Activated naive CD8-positive, alpha-beta T cell treated with anti-CD3 and anti-CD28 coated beads, Interleukin-2, amount 50 U/mL, for 24 hours (primary cell): ENCODE measurements at places on chromosomes 5 and 9.

- no peak overlapping the region for H3K4me3 ChIP-seq
- no peaks in the 10 kb centered on the region for H3K4me1 ChIP-seq
- H3K36me3 ChIP-seq: no peaks in the 10 kb centered on the region
- DNase-seq: no peak
These were observed 1092.0 kb downstream of the MAT2B start for GRCh38 chr5:164597293-164597900.

DNA sequence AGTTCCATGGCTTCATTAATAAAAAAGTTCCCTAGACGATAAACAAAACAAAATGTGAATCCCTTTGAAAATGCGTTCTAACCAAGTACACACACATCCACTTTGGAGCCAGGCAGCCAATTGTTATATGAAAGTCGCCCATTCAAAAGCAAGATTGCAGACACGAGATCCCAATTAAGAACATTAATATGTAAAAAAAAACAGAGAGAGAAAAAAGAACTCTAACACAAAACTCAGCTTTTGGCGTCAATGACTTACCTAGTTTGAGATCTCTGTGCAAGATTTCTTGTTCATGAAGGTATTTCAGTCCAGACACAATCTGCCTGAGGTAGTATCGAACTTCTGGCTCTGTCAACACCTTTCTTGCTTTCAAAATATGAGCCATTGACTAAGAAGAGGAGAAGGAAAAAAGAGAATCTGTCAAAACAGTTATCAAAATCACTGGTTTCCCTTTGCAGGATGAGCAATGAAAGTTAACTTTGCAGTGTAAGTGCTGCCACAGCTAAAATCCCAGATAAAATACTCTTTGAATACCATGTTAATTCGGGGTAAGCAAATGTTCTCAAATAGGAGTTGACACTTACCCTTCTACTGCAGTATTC is 1.6 kb downstream of the PLK2 start:
- peaks cover 17% of the 10 kb centered on the region for H3K27me3 ChIP-seq
- no peak for DNase-seq
- no peaks in the 10 kb centered on the region for H3K36me3 ChIP-seq
- peaks cover 14% of the 10 kb centered on the region for H3K4me1 ChIP-seq

GRCh38 chr5:146068206-146068605 is 37.2 kb downstream of the PLAC8L1 start:
- DNase-seq: no peak
- no peaks in the 10 kb centered on the region for H3K36me3 ChIP-seq
- no peaks in the 10 kb centered on the region for H3K4me1 ChIP-seq
- H3K27ac ChIP-seq: no peak overlapping the region

DNA sequence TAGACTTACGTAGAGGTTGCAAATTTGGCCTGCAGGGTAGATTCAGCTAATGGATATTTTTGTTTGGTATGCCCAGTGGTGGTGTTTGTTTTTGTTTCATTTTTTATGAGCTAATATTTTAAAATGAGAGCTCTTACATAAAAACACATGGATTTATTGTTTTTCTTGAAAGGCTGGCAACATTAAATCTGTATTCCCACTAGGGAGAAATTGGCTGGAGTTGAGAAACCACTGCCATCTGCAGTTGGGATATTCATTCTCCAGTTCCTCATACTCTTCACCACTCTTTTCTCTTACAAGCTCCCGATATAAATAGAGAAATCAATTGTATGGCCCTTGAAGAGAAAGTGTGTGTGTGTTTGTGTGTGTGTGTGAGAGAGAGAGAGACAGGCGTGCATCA is 143.3 kb downstream of the ALDH1A1 start:
- H3K27me3 ChIP-seq: no peaks in the 10 kb centered on the region
- H3K4me3 ChIP-seq: no peak overlapping the region
- no peak for DNase-seq
- H3K36me3 ChIP-seq: no peaks in the 10 kb centered on the region
- H3K4me1 ChIP-seq: no peaks in the 10 kb centered on the region

DNA sequence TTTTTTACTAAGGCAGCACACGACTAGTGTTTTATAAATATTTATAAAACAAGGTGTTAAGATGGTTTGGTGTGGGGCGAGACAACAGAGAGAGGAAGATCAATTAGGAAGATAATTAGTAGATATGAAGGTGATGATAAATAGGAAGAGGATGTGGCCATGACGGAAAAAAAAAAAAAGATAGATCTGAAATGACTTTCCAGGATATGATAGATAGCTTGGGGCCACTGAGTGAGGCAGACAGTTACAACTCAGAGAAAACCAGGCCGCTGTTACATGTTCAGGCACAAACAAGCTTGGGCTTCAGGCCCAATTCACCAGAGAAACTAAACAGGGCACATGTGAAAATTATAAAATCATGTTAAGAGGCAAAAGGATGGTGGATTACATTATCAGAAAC is 43.2 kb downstream of the KIAA0825 start:
- no peaks in the 10 kb centered on the region for H3K27me3 ChIP-seq
- peak overlapping the region; percentile 74 for H3K27ac ChIP-seq
- peaks cover 31% of the 10 kb centered on the region for H3K4me1 ChIP-seq
- H3K36me3 ChIP-seq: no peaks in the 10 kb centered on the region
- no peak for DNase-seq

- H3K36me3 ChIP-seq: no peaks in the 10 kb centered on the region
- H3K27me3 ChIP-seq: no peaks in the 10 kb centered on the region
- no peak overlapping the region for H3K27ac ChIP-seq
- H3K4me3 ChIP-seq: no peak overlapping the region
- no peaks in the 10 kb centered on the region for H3K4me1 ChIP-seq
- DNase-seq: no peak
These were observed 110.8 kb downstream of the PAPPA start for GRCh38 chr9:116264361-116264760.

DNA sequence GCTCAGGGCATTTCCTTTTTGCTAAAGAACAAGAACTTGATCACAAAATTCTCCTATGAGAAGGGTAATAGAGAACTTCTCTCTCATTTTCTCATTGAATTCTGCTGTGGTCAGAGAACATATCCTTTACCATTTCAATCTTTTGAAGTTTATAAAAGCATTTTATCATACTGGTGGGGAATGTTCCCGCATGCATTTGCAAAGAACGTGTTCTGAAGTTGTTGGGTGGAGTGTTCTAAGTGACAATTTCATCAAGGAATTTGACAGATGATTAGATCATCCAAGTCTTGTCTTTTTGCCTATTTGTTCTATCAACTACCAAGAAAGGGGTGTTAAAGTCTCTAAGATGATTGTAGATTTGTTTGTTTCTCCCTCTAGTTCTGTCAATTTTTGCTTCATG is 163.4 kb upstream of the FREM1 start:
- H3K4me3 ChIP-seq: no peak overlapping the region
- no peaks in the 10 kb centered on the region for H3K4me1 ChIP-seq
- no peak overlapping the region for H3K27ac ChIP-seq
- peaks cover 3% of the 10 kb centered on the region for H3K27me3 ChIP-seq
- H3K36me3 ChIP-seq: no peaks in the 10 kb centered on the region
- DNase-seq: no peak

DNA sequence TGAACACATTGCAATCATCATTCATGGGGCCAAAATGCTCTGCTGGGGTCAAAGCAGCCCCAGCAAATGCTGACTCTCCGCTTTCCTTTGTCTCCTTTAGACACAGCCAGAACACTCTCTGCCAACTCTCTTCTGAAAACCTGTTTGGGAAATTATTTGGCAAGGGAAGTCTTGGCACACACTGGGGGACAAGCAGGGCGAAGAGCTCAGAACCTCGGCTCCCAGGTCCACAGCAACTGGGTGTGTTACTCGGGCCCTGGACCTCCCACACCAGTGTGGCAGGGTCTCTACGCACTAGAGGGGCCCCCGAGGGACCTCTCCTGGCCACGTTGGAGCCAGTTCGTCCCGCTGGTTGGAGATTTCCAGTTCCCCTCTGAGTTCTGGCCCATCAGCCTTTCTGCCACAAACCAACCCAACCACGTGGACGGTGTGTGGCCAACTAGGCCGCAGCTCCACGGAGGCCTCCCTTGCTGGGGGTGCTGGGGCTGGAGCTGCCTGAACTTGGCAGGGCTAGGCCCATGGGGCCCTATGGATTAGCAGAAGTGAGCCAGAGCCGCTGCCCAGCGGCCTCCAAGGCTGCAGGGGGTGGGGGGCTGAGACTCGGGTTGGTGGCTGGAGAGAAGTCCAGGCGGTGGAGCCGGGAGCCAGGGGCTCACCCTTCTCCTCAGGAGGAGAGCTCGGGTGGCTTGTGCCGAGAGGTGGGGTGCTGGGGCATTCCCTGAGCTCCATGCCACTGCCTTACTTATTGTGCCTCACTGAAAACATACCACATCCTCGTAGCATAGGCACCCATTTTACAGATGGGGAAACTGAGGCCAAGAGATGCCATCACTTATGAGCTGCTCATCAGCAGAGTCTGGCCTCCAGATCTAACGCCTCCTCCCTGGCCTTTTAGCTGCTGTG is 46.8 kb upstream of the RNU6ATAC start:
- H3K4me3 ChIP-seq: no peak overlapping the region
- no peaks in the 10 kb centered on the region for H3K27me3 ChIP-seq

DNA sequence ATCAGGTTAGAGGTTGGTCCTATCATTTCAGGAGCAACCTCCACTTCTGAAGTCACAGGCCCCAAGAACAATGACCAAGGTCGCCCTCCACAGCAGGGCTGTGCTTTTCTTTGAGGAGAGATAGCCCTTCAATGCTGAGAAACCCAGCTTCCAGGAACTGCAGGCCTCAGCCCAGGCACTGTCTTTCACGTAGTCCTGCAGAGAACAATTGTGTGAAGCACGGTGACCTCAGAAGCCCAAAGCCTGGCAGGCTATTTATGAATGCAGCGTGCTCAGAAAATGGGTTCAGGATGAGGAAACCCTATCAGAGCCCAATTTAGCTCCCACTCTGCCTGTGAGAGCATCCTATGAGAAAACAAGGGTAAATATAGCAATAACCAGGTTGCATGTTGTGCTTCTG is 388.3 kb downstream of the PLK2 start:
- no peak overlapping the region for H3K4me3 ChIP-seq
- no peak overlapping the region for H3K27ac ChIP-seq

DNA sequence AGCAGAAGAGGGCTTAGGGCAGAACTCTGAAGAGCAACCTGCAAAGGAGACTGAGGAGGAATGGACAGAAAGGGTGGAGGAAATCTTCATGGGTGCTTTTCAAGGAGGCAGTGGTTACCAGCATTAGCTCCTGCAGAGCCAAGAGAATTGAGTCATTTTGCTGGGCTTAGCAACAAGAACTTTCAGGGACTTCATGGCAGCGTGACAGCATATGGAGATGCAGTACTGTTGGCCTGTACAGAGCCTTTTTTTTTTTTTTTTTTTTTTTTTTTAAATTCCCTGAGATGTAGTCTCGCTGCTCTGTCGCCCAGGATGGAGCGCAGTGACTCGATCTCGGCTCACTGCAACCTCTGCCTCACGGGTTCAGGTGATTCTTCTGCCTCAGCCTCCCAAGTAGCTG is 296.0 kb upstream of the DMRT1 start:
- H3K36me3 ChIP-seq: no peaks in the 10 kb centered on the region
- H3K4me3 ChIP-seq: no peak overlapping the region
- peaks cover 8% of the 10 kb centered on the region for H3K4me1 ChIP-seq

GRCh38 chr9:35028341-35028740 is 38.8 kb downstream of the DNAJB5 start:
- H3K27me3 ChIP-seq: no peaks in the 10 kb centered on the region
- no peak for DNase-seq
- no peaks in the 10 kb centered on the region for H3K36me3 ChIP-seq
- H3K4me3 ChIP-seq: no peak overlapping the region
- H3K27ac ChIP-seq: no peak overlapping the region
- peaks cover 8% of the 10 kb centered on the region for H3K4me1 ChIP-seq

DNA sequence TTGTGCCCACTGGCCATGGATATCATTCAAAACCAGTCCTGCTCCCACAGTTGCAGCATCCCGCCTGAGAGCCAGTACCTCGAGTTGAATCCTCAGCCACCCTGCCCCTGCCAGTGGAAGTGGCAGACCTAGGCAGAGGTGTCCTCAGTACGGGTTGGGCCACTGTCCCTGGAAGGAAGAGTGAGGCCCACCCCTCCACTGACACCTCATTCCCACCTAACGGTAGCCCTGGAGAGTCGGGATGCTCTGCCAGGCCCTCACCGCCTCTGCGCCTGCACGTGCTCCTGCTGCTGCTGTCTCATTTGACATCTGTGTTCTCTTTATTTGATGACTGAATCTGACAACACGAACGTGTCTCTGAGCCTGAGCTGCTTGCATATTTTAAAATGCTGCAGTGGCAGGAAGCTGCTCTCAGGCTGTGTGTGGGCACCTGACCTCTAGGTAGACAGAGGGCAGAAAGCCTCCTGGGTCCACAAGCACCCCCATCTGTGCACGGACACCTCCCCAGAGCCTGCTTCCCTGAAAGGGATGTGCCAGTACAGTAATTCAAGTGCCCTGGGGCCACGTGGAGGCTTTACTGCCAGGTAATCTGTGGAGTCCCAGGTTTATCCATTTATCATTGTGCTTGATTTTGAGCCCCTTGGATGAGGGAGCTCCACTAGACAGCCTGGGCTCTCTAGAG is 194.7 kb downstream of the CACNA1B start:
- DNase-seq: no peak
- H3K36me3 ChIP-seq: no peaks in the 10 kb centered on the region
- H3K27me3 ChIP-seq: peaks cover 5% of the 10 kb centered on the region
- no peak overlapping the region for H3K27ac ChIP-seq
- H3K4me1 ChIP-seq: no peaks in the 10 kb centered on the region

DNA sequence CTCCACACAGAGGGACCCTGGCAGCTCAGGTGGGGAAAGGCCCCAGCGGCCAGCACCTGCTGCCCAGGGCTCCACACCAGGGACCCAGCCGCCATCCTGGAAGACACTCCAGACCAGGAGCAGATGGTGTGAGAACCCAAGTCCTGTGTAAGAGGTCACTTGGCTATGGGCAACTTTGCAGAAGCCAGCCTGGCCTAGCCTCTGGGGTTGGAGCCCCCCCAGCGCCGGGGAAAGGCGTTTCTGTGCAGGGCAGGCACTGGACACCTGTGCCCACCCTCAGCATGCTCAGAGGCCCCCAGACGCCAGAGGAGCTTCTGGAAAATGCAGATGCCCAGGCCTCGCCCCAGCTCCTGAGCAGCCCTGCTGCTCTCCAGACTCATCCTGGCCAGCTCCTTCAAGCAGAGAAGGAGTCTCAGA is 34.0 kb downstream of the RASGEF1C start:
- no peaks in the 10 kb centered on the region for H3K4me1 ChIP-seq
- H3K4me3 ChIP-seq: no peak overlapping the region
- no peaks in the 10 kb centered on the region for H3K36me3 ChIP-seq
- DNase-seq: no peak
- H3K27me3 ChIP-seq: peaks cover 10% of the 10 kb centered on the region
- no peak overlapping the region for H3K27ac ChIP-seq

- H3K4me1 ChIP-seq: peaks cover 13% of the 10 kb centered on the region
- H3K27me3 ChIP-seq: no peaks in the 10 kb centered on the region
- no peak overlapping the region for H3K27ac ChIP-seq
- peaks cover 2% of the 10 kb centered on the region for H3K36me3 ChIP-seq
- DNase-seq: no peak
- no peak overlapping the region for H3K4me3 ChIP-seq
These were observed 48.5 kb upstream of the RLN1 start for GRCh38 chr9:5388026-5388819.

- no peaks in the 10 kb centered on the region for H3K36me3 ChIP-seq
- DNase-seq: no peak
- H3K27ac ChIP-seq: no peak overlapping the region
- H3K4me1 ChIP-seq: no peaks in the 10 kb centered on the region
These were observed 7.6 kb upstream of the UHRF2 start for GRCh38 chr9:6405371-6405770.

- H3K27ac ChIP-seq: no peak overlapping the region
- peaks cover 13% of the 10 kb centered on the region for H3K4me1 ChIP-seq
- no peak for DNase-seq
- peaks cover 71% of the 10 kb centered on the region for H3K27me3 ChIP-seq
- H3K36me3 ChIP-seq: no peaks in the 10 kb centered on the region
These were observed 4.1 kb upstream of the PRDM6 start for GRCh38 chr5:123084730-123085605.

- peaks cover 4% of the 10 kb centered on the region for H3K36me3 ChIP-seq
- no peak for DNase-seq
- H3K27ac ChIP-seq: no peak overlapping the region
These were observed 51.7 kb downstream of the UBAP1 start for GRCh38 chr9:34230556-34230955.
